ENCODE measurements at places on chromosomes 2 and 18. TPM values are rescaled to one million over a fixed set of nuclear protein-coding genes. Genes with fewer than 3 reads are reported as not detected.

DNA sequence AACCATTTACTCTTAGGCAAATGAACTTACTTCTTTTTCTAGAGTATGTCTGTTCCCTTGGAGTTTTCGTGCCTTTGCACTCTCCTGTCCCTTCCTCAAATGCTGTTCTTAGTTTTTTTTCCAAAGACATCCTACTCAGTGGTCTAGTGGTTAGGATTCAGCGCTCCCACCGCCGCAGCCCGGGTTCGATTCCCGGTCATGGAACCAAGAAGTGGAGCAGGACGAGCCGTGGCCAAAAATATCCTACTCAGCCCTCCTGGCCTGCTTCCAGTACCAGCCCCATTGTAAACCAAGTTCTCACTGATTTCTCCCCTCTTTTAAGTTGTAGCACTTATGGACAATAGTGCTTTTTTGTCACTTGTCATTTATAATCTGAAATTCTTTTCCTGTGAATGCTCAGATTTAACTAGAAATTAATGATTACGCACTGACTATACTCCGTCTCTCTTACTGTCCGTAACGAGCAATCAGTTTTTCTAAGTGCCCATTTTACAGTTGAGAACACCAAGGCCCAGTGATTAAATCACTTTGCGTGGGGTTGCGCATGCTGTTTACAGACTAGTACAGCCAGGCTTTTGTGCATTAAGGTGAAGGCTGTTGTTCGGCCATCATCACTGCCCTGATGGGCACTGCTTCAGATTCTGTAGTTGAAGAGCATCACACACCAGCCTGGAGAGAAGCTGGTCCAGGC, 17.9 kb downstream of the GREB1 start:
- no peaks in the 10 kb centered on the region for H3K36me3 ChIP-seq
- DNase-seq = no peak
- no peaks in the 10 kb centered on the region for H3K4me1 ChIP-seq
- H3K27me3 ChIP-seq = peaks cover 4% of the 10 kb centered on the region

GRCh38 chr2:51079945-51080344, 48.0 kb upstream of the NRXN1 start:
- no peaks in the 10 kb centered on the region for H3K27me3 ChIP-seq
- no peak overlapping the region for H3K4me3 ChIP-seq
- H3K4me1 ChIP-seq = no peaks in the 10 kb centered on the region

- no peaks in the 10 kb centered on the region for H3K4me1 ChIP-seq
- H3K27me3 ChIP-seq = no peaks in the 10 kb centered on the region
- H3K4me3 ChIP-seq = no peak overlapping the region
- H3K27ac ChIP-seq = no peak overlapping the region
These were observed 61.0 kb upstream of the TAF1B start for GRCh38 chr2:9782197-9782719.

Gene ACMSD
- total RNA-seq = not detected

GRCh38 chr2:154850532-154850931, 152.0 kb downstream of the KCNJ3 start:
- H3K27me3 ChIP-seq = no peaks in the 10 kb centered on the region
- no peak overlapping the region for H3K27ac ChIP-seq
- H3K4me1 ChIP-seq = no peaks in the 10 kb centered on the region
- no peaks in the 10 kb centered on the region for H3K36me3 ChIP-seq

DNA sequence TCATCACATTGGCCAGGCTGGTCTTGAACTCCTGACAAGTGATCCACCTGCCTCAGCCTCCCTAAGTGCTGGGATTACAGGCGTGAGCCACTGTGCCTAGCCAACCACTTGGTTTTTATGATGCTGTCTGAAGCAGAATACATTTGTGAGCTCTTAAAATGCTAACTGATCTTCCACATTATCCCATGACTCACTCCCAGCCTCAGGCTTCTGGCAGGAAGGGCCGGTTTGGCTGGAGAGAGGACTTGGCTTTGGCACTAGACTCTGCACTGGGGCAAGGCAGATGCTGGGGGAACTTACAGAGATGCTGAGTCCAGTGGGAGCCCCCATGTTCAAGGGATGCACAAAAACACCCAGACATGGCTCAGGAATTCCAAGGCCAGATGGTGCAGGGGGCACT, 40.5 kb upstream of the SH3BP4 start:
- peak; percentile 68 for DNase-seq
- H3K4me1 ChIP-seq = peaks cover 3% of the 10 kb centered on the region
- no peaks in the 10 kb centered on the region for H3K36me3 ChIP-seq
- no peaks in the 10 kb centered on the region for H3K27me3 ChIP-seq

Gene NOTO
- not detected for total RNA-seq

GRCh38 chr18:43312891-43313290, 35.6 kb upstream of the SYT4 start:
- H3K27ac ChIP-seq = no peak overlapping the region
- H3K36me3 ChIP-seq = no peaks in the 10 kb centered on the region
- H3K4me3 ChIP-seq = no peak overlapping the region
- H3K4me1 ChIP-seq = no peaks in the 10 kb centered on the region

Gene RMND5A
- 17.3 TPM for total RNA-seq

- H3K4me3 ChIP-seq = no peak overlapping the region
- H3K27ac ChIP-seq = no peak overlapping the region
- no peak for DNase-seq
- H3K27me3 ChIP-seq = no peaks in the 10 kb centered on the region
- no peaks in the 10 kb centered on the region for H3K36me3 ChIP-seq
- H3K4me1 ChIP-seq = no peaks in the 10 kb centered on the region
These were observed 21.3 kb downstream of the APCDD1 start for GRCh38 chr18:10475654-10476291.

Gene ABCG5
- not detected for total RNA-seq

DNA sequence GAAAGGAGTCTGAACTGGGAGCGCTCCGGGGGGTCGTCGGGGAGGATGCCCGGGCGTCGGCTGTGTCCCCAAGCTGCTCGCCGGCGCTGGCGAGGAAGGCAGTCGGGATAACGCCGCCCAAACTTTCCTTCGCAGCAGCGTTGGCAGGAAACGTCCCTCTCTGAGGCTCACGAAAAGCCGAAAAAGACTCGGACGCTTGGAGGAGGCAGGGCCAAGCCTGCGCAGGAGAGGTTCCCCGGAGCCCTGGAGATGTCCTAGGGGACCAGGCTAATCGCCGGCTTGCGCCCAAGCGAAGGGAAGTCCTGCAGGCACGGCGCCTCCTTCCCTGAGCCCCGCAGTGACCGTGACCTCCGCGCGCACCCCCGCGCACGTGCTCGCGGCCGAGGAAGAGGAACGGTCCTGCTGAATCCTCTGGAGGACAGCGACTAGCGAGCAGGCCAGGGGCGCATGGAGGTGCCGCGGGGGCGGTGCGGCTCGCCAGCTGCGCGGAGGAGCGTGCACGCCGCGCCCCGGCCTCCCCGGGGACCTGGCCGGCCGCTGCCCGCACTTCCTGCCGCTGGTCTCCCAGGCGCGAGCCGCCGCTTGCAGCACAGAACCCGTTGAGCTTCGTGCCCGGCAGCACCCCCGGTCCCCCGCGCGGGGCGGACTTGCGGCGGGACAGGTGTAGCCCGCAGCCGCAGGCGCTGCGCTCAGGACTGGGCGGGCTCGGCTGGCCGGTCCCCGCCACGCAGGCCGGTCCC, at the start of gene SH3RF3:
TSS of gene SH3RF3 (plus strand) at position 590 of the 740 bp plus-strand sequence.
- DNase-seq = peak; percentile 69
- H3K27me3 ChIP-seq = no peaks in the 10 kb centered on the region
- H3K27ac ChIP-seq = peak within 1 kb of the TSS; percentile 78
- H3K4me3 ChIP-seq = peak within 1 kb of the TSS; percentile 66
- peaks cover 14% of the 10 kb centered on the region for H3K4me1 ChIP-seq

DNA sequence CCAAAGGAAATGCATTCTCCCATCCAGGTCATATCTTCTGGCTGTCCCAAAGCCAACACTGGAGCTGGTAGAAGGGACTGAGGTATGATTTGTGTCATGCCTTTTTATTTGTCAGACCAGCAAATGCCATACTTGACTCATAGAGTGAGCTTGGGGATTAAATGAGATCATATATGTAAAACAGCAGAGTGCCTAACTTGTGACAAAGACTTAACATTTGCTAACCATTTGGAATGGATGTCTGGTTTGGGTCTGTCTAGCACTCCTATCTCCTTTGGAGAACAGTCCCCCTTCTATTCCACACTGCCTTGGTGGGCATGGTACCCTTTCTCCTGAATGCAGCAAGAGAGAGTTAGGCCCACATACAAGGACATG, 128.5 kb upstream of the LGALSL start:
- H3K4me3 ChIP-seq = no peak overlapping the region
- peaks cover 7% of the 10 kb centered on the region for H3K4me1 ChIP-seq
- peak; percentile 13 for DNase-seq
- H3K27me3 ChIP-seq = peaks cover 16% of the 10 kb centered on the region
- no peak overlapping the region for H3K27ac ChIP-seq

DNA sequence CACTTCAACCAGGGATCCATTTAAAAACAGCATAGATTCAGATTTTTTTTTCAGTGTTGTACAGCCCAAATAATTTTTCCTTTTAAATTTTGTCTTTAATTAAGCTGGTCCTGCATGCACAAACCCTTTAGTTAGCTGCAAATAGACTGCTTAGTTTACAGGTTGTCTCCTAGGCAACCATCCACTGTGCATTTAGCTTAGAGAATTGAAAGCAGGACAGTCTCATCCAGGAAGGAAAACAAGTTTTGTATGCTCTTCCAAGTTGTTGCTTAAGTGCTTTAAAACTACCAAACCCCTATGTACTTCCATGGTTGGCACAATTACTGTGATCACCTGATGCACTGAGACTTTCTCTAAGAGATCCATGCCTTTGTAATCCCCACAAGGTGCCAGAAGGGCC, at the start of gene MAP3K19:
TSS of gene MAP3K19 (minus strand) at position 148 of the 400 bp plus-strand sequence. CDS start 22,800 bp downstream, outside the sequence.
- H3K27me3 ChIP-seq = no peaks in the 10 kb centered on the region
- H3K4me3 ChIP-seq = no peak within 1 kb of the TSS
- no peak for DNase-seq
- H3K36me3 ChIP-seq = no peaks in the 10 kb centered on the region

DNA sequence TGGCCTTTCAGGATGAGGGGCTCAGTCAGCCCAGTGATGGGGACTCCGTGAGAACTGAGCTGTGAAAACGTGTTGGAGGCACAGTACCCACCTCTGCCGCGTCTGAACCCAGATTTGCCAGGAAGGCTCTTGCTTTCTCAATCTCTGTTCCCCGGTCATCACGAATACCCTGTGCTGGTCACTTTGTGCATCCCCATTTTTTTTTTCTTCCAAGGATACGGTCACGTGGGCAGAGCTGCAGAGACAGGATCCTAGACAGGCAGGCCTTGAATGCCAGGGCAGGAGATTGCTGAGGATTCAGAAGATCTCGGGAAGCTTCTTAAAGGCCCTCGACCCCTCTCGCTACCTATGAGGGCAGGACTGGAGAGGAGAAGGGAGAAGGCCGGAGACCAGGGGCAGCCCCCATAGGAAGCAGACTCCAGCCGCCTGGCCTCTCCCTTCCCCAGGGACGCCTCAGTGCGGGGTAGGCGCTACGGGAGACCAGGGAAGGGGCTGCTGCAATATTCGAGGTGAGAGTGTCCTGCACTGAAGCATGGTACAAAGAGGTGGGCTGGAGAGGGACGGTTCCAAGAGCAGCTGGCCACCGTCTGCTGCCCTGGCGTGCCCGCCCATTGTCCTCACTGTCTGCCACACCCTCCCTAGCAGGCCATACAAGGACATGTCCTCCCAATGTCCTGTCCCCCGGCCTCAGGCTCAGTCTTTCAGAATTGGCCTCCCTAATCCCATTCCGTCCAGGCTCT, 29.0 kb upstream of the TAF1B start:
- no peak overlapping the region for H3K4me3 ChIP-seq
- no peaks in the 10 kb centered on the region for H3K4me1 ChIP-seq
- DNase-seq = no peak

GRCh38 chr18:9364242-9364641, 29.7 kb downstream of the TWSG1 start:
- peaks cover 3% of the 10 kb centered on the region for H3K36me3 ChIP-seq
- peak; percentile 17 for DNase-seq
- H3K4me1 ChIP-seq = no peaks in the 10 kb centered on the region
- H3K4me3 ChIP-seq = no peak overlapping the region
- H3K27ac ChIP-seq = no peak overlapping the region
- no peaks in the 10 kb centered on the region for H3K27me3 ChIP-seq

Gene KHK
- 1.3 TPM for total RNA-seq

DNA sequence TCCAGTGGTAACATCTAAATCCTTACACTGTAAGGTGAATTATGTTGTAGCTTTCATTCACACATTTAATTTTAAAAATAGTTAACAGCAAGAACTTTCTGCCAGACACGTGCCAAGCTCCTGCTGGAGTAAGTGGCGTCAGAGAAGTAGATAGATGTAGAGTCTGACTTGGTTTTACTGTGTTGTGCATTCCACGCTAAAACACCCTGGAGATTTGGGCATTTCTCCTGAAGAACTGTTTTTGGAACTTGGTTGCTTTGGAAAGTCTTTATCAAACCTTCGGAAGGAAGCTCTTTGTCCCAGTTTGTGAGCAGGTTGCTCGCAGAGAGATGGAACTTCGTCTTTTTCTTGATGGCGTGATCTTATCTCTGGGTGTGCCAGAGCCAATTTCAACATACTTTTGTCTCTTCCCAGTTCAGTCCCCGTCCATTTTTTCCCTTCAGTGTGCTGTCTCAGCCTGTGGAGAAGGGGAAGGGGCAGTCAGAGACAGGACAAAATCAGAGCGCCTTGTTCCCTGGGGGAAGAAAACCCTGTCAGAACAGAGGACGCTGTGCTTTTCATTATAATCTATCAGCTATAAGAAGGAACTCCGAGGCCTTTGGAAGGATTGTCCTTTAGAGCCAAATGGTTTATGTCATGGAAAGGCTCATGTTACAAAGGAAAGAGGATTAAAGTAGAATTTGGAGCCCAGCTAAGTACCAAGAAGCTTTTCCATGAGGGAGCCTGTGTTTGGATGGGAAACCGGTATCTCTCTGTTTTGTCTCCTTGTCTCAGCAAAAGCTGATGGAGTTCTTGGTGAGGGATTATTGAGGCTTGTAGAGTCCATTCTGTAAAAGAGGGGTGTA, 18.9 kb downstream of the GRHL1 start:
- H3K36me3 ChIP-seq = no peaks in the 10 kb centered on the region
- H3K27me3 ChIP-seq = no peaks in the 10 kb centered on the region
- H3K4me3 ChIP-seq = no peak overlapping the region
- no peak overlapping the region for H3K27ac ChIP-seq

DNA sequence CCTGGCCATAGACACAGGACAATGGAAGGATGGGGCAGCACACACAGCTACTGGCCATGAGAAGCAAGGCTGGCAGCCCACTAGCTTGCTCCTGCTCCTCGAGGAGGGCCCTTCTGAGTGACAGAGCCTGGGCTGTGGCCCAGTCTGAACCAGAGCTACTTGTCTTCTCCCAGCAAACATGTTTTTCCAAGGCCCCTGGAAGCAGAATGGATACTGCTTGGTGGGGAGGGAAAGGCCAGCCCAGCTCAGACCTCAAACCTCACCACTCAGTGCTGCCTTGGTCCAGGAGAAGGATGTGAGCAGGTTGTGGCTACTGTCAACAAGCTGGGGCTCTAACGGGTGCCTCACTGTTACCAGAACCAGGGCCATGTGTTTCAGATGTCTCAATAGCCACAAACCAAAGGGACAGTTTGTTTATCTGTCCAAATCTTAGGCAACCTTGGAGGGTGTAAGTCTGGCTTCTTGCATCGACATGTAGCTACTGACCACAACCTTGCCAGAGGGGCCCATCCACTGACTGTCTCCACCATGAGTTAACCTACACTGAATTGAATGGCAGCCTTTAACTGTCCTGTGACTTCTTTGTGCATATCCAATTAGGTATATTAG, 98.6 kb downstream of the TGFA start:
- peaks cover 2% of the 10 kb centered on the region for H3K27me3 ChIP-seq
- H3K27ac ChIP-seq = no peak overlapping the region
- no peaks in the 10 kb centered on the region for H3K36me3 ChIP-seq
- no peak overlapping the region for H3K4me3 ChIP-seq

Measured in fibroblast of lung (primary cell).